ENCODE measurements at places on chromosomes 6 and 20.

GRCh38 chr20:46013322-46013828 lies 4.7 kb downstream of the MMP9 start:
- ATAC-seq: no peak

DNA sequence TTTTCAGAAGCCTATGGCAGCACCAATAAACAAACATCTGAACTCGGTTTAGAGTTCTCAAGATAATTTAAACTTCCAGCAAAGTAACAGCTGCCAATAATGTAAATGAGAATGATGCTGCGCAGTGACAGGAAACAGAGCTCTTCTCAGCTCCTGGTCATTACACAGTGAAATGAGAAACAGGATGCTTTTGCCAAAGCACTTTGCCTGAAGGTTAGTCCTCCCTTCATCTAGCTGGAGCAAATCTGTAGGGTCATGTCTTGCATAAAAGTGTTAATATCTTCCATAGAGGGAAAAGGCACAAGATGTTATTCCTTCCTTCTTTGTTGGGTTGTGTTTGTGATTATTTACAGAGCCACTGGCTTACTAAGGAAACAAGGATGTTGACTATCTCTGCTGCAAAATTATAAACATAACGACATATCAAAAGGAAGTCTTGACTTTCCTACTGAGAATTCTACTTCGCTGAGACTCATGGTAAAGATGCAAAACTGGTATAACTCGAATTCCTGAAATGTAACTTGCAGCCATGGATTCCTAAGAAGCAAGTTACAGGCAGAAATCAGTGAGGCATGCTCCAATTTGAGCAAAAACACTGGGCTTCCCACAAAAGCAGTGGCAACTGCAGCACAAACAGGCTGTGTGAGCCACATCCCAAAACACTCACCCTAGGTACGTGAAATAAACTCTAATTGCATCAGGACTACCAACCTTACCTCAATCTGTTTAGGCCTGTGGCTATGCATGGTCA lies 102.5 kb upstream of the BEND6 start:
- ATAC-seq: no peak

DNA sequence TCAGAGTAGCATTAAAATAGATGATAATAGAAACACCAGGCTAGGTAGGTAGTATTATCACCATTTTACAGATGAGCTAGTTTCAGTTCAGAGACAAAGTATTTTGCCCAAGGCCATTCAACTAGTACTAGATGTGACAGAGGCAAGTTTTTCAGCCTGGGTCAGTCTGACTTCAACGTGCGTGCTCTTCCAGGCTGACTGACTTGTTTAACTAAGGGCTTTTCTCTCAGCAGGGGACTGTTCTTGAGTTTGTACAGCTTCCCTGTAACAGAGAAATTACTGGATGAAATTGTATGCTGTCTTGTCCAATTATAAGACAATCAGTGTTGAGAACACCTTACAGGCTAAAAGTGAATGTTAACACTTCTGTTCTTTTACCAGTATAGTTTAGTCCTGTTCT lies 333.5 kb upstream of the MAN1A1 start:
- ATAC-seq: no peak

DNA sequence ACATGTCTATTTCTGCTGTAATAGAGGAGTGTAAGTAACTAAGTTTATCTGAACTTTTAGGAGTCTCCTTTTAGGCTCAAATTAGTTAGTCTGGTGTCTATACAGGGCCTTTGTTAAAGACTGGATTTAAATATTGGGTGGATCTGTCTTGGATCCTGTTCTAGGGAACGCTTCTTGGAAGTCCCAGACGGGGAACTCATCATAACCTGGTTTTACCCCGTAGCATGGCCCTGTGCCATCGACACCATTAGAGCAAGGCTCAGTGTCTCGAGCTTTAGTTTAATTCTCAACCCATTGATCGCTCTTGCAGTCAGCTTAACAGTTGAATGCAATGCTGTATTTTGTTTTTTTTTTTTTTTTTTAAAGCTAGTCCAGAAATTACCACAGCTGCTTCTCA lies 89.9 kb downstream of the CARMIL1 start:
- peak; percentile 31 for ATAC-seq

GRCh38 chr20:46752728-46753127 lies 43.3 kb downstream of the SLC2A10 start:
- no peak for ATAC-seq

DNA sequence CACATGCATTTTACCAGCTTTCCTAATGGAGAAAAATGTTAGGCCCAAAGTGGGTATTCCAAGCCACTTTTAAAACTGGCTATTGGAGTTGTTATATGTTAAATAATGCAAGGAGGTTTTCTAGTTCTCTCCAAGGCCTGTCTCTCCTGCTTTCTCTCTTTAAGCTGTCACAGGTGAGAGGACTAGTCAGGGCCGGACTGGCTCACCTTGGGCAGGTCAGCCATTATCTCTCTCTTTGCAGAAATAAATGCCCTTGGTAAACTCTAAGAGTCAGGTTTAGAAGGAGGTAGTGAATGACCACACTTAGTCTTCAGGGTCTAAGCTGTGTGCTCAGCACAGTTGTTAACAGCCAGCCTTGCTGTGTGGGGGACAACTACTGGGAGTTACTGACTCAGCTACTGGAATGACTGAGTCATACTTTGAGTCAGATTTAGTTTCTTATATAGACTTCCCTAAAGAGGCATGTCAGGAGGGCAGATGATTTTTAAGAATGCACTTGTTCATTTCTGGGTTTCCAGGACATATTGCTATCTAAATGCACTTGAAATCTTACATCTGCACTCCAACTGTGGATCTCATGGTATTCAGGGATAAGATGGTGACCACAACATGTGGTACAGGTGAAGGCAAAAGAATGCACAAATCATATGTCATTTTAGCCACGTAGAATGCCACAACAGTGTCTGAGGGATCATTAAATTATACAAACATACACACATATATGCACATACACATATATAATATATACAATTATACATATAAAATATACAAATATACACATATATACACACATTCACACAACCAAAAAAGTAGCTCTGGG lies 719.4 kb downstream of the EPM2A start:
- no peak for ATAC-seq

DNA sequence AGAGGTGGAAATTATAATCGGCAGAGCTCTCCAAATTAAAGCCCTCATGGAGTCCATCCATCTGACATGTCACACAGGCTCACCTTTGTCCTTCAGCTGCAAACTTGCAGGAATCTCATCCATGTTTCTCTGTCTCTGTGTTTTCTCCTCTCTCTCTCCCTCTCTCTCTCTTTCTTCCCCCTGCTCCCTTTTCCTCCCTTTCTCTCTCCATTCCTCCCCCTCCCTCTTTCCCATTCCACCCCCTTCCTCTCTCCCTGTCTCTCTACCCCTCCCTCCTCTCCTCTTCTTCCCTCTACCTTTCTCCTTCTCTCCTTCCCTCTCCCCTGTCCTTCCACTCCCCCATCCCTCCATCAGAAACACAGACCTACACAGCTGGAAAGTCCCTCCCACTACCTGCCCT lies 6.8 kb downstream of the NCR2 start:
- ATAC-seq: no peak

DNA sequence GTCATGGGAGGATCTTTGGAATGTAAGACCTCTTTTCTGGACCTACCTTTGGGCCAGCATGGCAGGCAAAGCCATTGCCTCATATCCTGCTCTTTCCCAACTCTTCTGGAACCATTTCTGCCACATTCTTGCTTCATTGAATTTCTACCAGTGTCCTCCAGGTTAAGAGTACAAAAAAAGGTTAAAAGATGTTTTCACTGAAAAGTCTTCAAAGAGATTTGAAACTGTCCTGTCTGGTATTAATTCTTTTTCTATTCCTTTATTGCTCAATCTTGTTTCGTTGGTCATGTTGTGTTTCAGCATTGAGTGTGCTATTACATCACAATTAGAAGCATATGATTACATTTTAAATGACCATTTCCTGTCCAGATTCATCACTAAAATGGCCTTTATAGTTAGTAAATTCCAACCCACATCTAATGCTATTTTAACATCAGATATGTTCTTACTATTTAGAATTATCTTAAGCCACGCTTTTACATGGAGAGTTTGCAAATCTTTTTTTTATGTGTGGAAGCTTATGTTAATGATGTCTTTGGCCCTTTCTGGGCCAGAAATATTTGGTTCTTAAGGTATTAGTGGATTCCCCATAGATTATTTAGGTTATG lies 450.9 kb downstream of the GJA1 start:
- peak; percentile 61 for ATAC-seq

DNA sequence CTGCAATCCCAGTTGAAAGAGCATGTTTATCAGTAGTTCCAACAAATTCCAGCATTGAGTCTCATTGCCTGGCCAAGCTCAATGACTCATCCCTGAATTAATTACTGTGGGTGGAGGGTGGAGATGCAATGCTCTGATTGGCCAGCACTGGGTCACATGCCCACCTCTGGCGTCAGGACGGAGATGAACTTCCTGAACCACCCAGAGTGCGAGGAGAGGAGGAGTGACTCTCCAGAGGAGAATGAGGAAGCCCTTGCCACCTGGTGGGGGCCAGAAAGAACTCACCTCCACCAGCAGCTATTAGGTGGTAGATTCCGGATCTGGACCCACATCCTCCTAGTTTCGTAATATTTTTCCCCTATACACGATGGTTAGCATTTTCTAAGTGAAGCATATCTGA lies 283.9 kb downstream of the TBC1D7 start:
- no peak for ATAC-seq

DNA sequence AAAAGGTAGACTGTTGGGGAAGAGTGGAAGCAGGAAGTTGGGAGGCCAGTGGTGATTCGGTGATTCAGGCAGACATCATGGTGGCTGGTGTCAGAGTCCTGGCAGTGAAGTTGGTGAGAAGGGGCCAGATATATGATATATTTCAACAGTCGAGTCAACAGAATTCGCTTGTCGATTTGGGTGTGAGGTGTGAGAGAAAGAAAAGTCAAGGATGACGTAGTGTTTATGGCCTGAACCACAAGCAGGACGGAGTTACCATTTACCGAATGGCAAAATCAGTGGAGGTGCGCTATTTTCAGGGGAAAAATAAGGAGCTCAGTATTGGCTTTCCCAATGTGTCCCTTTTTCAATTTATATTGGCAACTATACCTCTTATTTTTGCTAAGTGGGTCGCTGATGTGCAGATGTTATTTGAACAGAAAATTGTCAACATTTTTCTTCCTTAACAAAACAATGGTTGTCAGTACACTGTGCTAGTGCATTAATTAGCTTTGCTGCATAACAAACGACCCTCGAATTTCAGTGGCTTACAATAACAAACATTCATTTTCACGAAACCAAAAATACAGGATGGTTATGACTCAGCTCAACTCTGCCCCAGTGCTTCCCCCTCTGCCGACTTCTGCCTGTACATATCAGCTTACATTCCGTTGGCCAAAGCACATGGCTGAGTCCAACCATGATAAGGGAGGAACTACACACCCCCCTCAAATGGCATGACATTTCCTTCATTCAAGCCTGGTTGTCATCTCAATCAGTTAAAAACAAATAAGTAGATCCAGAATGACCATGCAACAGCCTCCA lies 255.0 kb upstream of the ZFP64 start:
- no peak for ATAC-seq

- peak; percentile 3 for ATAC-seq
These were observed 644 bp downstream of the RBL1 start for GRCh38 chr20:37095108-37095598.

- no peak for ATAC-seq
These were observed 215.3 kb upstream of the LRFN2 start for GRCh38 chr6:40802481-40802880.

DNA sequence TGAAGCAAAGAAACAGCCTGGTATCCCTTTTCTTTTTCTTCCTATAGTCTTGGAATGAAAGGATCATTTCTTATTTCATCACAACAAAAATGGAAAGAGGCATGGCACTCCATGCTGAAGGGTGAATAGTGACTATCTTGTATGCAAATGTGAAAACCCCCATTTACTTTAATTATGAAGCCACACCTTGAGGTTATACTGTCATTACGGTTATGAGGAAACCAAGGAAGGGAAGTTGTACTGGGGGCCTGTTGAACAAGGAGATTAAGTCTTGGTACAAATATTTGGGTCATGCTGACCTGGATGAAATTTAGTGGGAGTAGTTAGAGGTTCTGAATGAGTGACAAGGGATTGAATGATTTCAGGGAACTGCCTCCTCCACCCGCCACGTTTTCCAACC lies 8.7 kb upstream of the STXBP5 start:
- ATAC-seq: no peak

GRCh38 chr6:42923666-42924065 lies 5.6 kb upstream of the CNPY3 start:
- ATAC-seq: peak; percentile 24

GRCh38 chr6:134282816-134283215 lies 35.1 kb downstream of the SGK1 start:
- ATAC-seq: no peak

GRCh38 chr6:101544286-101544685 lies 150.8 kb downstream of the GRIK2 start:
- ATAC-seq: no peak

GRCh38 chr20:588932-589672 lies 21.0 kb downstream of the TCF15 start:
- no peak for ATAC-seq

- ATAC-seq: no peak
These were observed 29.5 kb downstream of the NAPB start for GRCh38 chr20:23391707-23392310.

GRCh38 chr6:17984812-17985670 lies 2.4 kb downstream of the KIF13A start:
- no peak for ATAC-seq

DNA sequence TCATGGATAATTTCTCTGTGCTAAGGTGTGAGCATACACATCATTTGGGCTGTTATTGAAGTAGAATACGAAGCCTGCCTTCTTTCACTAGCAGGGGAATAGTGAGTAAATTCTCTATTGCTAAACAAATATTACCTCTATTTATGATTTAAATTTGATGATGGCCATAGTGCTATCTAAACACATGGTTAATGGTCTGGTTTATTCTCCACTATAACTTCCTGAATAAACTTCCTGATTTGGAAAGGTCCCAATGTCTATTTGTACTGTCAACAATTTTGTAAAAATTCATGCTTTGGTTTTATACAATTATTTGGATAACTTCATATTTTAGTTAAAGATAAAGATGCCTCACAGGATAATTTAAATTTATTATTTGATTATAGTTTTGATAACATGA lies 400.8 kb downstream of the ARHGAP18 start:
- ATAC-seq: no peak
